ENCODE measurements at places on chromosomes 2 and 18. TPM values are rescaled to one million over a fixed set of nuclear protein-coding genes. Genes with fewer than 3 reads are reported as not detected.

Gene PAX8
- total RNA-seq = not detected

Gene HOXD4
- total RNA-seq = not detected

DNA sequence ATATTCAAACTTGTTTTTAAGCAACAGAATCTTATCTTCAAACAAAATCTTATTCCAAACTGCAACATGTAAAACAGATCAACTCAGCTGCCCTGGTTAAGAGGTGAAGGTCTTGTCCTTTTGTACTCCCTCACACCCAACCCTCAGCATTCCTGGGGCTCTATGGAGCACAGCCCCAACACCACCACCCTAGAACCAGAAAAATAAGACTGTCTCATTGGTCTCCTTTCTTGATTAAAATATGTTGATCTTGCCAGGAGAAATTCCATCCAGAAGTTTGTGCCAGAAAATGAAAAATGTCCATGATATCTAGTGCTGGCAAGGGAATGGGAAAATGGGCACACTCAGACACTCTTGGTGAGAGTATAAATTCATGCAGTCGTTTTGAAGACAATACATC, 62.1 kb upstream of the TMEM17 start:
- DNase-seq = no peak

DNA sequence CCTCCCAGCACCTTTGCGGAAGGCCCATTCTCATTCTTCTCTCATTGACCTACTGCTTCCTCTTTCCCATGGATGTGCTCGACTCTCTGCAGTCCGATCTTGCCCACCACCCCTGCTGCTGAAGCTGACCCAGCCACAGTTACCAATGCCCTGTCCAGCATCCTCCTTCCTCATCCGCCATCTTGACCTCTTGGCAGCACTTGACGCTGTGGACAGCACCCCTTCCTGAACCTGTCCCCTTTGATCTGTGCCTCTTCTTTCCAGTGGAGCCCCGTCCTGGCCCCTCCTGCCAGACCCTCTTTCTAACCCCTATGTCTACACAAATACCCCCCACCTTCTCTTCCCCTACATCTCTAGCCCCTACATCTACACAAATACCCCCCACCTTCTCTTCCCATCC, 209.1 kb downstream of the SEPTIN10 start:
- DNase-seq = no peak

- DNase-seq = no peak
These were observed 11.6 kb downstream of the MAP3K20 start for GRCh38 chr2:173087214-173087581.

Gene DUSP11
- 35.2 TPM for total RNA-seq

Gene TSPYL6
- total RNA-seq = not detected

- DNase-seq = no peak
These were observed 24.6 kb upstream of the ACVR1 start for GRCh38 chr2:157900684-157901083.

DNA sequence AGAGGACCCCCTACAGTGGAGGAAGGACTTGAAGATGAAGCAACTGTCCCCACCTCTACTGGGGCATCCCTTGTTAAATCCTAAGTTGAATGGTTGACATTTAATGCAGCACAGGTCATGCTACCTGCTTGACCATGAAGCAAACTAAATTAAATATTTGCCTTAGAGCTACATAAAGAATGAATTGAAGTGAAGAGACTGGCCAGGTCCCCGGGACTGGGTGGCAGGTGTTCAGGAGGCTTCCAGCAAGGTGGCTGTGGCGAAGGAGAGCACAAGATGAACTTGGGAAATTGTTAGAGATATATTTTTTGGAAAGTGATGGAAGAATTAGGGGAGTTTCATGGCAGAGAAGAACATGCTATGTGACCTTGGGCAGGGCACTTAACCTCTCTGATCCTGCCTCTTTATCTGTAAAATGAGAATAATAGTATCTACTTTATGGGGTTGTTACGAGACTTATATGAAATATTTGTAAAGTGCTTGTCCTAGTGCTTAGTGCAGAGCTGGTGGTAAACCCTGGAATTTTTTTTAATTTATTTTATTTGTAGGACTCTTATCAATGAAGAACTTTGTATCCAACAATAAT, 37.3 kb downstream of the EFR3B start:
- DNase-seq = no peak

- DNase-seq = no peak
These were observed 84.5 kb upstream of the HK2 start for GRCh38 chr2:74749432-74749831.

DNA sequence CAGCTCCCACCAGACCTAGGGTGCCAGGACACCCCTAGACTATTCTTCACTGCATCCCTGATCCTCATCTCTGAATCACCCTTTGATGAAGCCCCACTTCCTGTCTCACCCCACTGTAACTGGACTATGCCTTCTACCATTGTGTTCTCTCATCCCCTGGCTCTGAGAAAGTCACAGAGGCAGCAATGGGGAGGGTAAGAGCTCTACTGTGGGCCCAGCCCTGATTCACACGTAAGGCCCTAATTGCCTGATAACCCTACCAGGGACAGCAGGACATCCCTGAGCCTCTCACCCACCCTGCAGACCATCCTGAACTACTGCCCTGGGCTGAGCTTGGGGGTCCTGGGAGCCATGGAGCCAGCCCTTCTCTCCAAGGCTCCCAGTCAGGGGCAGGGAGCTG, 1.5 kb upstream of the PROM2 start:
- DNase-seq = no peak

Gene MYCN
- total RNA-seq = not detected

DNA sequence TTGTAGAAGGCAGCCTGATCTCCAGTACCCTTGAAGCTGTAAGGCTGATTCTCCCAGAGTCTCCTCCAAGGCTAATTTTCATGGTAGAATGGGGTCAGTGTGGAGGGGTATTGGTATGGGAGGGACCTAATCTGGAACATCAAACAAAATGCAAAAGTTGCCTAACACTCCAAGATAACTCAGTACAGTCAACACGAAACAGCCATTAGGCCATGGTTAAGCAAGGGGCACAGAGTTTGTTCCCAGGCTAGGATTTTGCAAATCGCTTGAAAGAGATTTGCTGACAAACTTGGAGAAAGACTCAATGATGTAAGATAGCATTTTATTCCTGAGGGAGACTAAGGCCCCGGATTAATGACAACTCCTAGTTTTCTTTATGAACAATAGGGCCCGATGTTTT, 5.4 kb downstream of the PID1 start:
- no peak for DNase-seq

Gene TMEM127
- total RNA-seq = 17.3 TPM

Gene FAM237A
- not detected for total RNA-seq

DNA sequence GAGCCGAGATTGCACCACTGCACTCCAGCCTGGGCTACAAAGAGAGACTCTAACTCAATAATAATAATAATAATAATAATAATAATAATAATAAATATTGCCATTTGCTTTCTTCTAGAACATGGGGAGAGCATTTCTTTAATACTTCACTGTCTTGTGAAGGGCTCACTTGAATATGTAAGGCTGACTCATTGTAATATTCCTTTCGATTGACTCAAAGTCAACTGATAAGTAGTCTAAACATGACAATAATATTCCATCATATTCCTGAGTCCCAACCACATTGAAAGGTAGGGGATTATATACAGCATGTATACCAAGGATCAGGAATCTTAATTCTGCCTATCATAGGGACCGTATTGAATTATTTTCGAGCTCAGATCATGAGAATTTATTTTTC, 949.2 kb downstream of the DSC3 start:
- DNase-seq = peak; percentile 25

Gene GAREM1
- total RNA-seq = 10.0 TPM

Gene ATP6V1B1
- not detected for total RNA-seq

GRCh38 chr2:8303322-8303832, 378.5 kb upstream of the ID2 start:
- no peak for DNase-seq

DNA sequence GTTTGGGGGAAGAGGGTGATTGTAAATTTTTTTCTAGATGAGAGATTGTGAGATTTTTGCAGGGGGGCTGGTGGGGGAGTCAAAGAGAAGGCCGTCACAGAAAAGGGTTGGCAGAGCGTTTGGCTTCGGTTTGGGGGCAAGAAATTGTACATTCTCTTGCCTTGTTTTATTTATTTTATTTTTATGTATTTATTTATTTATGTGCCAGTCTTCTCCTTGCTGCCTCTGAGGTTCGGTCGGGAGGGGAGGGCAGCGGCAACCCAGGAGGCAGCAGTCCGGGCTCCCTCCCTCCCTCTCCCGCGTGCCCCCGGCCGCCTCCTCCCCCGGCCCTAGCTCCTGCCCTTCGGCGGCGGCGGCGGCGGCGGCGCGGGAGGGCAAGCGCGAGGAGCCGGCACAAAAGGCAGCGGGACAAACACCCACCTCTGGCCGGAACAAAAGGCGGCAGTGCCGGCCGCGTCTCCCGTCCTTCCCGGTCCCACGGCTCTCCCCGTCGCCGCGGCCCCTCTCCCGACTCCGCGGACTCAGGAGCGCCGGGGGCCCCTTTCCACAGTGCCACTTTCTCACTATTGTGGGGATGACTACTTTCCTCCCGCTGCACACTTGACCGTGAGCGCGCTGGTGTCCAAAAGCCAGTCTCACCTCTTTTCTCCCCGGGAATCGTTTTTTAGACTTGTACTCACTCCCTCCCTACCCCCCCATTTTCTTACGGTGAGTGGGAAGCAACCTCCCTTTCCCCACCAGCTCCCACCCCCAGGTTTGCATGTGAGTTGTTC, 1.2 kb downstream of the BCL11A start:
- no peak for DNase-seq

- no peak for DNase-seq
These were observed 257.7 kb upstream of the CHAC2 start for GRCh38 chr2:53509831-53510388.

Gene MARCHF4
- total RNA-seq = not detected

DNA sequence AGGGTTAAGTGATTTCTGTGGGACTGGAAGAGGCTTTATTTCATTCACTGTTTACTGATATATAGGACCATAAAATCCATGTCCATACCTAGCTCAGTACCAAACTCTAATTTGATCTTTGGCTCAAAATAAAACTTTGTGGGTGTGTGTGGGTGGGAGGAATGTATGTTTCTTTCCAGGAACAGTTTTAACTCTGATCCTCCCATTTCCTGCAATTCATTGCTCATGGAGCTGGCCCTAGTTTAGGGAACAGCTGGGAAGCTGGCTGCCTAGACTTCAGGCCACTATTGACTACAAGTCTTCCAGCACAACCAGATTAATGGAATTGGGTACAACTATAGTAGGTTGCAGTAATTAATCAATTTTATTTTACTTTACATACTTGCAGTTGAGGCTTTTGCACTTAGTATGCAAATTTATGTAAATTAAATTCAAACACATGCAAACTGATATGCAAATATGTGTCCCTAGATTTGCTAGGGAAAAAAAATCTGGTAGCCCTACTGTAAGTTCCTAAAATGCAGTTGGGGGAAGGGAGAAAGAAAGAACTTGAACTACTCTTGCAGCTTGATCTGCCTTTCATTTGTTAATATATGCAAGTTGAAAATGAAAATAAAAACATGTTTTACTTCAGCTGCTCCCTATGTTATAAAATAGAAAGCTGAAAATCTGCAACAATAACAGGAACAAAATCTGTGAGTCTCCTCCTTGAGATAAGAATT, 1070.3 kb upstream of the CELF4 start:
- DNase-seq = no peak

DNA sequence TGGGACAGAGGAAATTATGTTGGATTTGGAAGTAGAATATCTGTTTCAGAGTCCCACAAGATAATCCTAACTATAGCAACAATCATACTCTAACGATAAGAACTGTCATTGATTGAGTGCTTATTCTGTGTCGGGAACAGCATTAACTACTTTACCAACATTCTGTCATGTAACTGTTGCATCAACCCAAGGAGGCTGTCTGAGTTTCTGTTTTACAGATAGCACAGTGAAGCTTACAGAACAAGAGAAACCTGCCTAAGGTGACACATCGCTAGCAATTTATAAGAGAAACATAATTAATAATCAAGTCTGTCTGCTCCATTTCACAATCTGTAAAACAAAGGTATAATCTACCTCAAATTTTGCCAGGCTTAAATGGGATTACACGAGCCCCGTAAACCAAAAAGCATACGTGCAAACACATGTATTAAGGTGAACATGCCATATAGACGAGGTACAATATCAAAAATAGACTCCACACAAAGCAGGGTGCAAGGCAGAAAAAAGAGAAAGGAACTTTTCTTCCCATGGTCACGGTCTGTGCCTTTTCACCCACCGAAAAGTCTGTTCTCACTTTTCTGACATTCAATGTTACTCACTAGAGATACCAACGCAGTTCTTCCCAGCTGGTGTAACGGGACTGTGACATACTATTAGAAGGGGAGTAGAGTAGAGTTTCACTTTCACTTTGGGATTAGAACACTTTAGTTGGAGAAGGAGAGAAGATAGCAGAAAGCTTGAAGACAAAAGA, 37.2 kb upstream of the SLC8A1 start:
- no peak for DNase-seq

- no peak for DNase-seq
These were observed 1.5 kb upstream of the BCL2L11 start for GRCh38 chr2:111118981-111119821.

Gene PKDCC
- total RNA-seq = 0.79 TPM

GRCh38 chr2:193929131-193929530, 1727.9 kb upstream of the SLC39A10 start:
- no peak for DNase-seq
